Mesenteric fat pad (tissue), 1 donor: ENCODE measurements at places on chromosomes 5 and 9. TPM values are rescaled to one million over a fixed set of nuclear protein-coding genes. Genes with fewer than 3 reads are reported as not detected.

DNA sequence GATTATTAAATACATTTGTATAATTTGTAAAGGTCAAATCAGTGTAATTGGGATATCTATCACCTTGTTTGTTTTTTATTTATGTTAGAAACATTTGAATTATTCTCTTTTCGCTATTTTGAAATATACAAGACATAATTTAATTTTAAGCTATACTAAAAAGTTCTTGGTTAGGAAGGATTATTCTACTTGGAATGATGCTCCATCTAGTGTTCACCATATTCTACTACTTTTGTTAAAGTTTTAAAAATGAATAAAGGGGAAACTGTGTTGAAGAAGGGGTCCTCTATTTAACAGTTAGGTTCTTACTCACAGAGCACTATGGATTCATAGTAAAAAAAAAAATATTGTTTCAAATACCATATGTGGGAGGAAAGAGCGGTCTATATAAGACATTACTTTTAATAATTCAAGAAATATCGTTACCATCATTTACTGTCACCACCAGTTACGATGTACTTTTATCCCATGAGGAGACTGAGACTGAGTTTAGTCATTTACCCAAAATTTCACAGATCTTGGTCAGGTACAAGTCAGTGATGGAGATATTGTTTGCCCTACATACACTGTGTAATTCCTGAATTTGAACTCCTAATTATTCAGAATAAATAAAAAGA is 6.3 kb upstream of the STOM start:
- no peak for DNase-seq

GRCh38 chr5:80747922-80748321 is 93.1 kb upstream of the DHFR start:
- DNase-seq = no peak

- peak; percentile 30 for DNase-seq
Measured at GRCh38 chr5:10592601-10593000, 28.7 kb downstream of the ANKRD33B start.

- no peak for DNase-seq
Measured at GRCh38 chr9:14710804-14711203, 11.7 kb downstream of the CER1 start.

- DNase-seq = no peak
Measured at GRCh38 chr5:82446809-82447208, 168.7 kb upstream of the RPS23 start.

RANBP3L gene
- total RNA-seq = not detected

SCGB3A2 gene
- total RNA-seq = not detected

PIP5K1B gene
- total RNA-seq = 0.74 TPM

IRGM gene
- total RNA-seq = 0.19 TPM
